ENCODE measurements at places on chromosomes 1 and 21.

GRCh38 chr1:201183209-201183608 lies 7.4 kb upstream of the IGFN1 start:
- no peak for DNase-seq

DNA sequence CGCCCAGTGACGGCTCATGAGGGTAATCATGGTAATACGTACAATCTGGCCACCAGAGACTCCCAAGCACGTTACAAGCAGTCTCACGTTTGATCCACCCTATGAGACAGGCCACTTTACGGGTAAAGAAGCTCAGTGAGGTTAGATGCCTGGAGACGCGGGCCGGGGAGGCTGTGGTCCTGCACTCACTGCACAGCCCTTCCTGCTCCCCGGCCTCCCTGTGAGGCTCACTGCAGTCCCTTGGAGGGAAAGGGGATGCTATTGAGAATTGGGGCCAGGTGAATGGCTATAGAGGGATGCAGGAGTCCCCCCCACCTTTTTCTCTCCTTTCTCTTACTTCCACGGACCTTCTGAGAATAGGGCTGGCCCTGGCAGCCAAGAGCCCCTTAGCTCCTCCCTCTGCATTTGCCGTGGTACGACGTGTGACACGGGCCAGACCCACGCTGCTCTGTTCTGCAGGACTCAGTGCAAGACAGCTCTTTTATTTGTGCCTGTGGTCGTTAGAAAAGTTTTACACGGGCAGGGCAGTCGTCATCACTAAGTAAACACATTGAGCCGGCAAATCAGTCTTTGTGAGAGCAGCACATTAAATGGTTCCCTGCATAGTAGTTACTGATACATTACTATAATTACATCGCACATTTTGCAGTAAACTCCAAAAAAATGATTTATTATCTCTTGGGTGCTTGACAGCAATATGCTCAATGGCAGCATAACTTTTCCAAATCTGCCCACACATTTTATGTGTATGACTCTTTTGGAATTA lies 18.8 kb downstream of the KIF26B start:
- DNase-seq = no peak

DNA sequence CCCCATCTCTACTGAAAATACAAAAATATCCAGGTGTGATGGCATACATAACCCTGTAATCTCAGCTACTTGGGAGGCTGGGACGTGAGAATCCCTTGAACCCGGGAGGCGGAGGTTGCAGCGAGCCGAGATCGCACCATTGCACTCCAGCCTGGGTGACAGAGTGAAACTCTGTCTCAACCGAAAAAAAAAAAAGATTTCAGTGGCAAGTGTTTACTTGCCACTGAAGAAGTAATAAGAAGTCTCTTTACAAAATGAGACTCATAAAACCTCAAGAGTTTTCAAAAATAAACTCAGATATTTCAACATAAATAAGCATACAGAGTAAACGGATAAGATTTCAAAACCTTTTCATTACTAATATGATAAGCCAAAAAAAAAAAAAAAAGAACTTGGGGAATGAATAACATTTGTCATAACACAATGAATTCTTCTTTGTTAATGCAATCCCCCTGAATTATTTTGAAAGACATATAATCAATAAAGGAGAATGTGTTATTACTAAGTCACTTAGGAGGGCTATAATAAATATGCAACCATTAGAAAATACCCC lies 34.2 kb upstream of the EXO1 start:
- DNase-seq = no peak

DNA sequence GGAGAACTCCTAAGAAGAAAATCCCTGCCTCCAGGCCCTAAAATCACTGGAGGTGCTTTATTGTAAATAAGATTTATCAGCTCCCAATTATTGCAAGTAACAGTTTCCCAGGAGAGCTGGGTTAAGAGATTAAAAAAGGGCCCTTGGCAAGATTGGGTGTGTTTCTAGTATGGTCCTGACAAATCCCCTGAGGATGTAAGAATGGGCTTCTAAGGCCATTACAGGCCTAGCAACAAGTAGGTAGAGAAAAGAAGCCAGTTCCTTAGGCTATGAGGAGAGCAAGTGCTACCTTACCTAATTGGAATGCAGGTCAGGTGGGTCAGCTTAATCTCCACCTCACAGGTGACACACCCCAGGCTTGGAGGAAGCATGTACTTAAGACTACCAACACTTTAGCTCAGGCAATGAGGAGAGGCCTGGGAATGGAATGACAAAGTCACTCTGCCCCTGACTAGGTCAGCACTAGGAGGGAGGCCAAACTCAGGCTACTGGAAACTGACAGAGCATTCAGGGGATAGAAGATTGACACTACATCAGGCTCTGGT lies 6.8 kb upstream of the OTUD7B start:
- no peak for DNase-seq

- no peak for DNase-seq
These were observed 6.6 kb downstream of the SELE start for GRCh38 chr1:169727307-169727706.
